NCI-H187 treated with DMSO at 0.1 percent for 48 hours (cell line): ENCODE measurements at places on chromosomes 7 and 10.

GRCh38 chr7:142832417-142832816 lies 22.5 kb upstream of the EPHB6 start:
- no peak for DNase-seq

DNA sequence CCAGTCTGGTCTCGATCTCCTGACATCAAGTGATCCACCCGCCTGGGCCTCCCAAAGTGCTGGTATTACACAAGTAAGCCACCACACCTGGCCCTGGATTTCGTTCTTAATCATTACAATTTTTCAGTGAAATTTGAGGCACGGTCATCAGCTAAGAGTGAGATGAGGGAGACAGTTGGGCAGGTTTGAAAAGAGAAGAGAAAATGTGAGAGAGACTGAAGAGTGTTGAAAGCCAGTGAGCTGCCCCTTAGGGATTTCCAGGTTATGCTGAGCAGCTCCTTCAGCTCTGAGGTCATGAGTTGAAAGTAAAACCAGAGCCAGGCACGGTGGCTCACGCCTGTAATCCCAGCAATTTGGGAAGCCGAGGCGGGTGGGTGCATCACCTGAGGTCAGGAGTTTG lies 5.9 kb upstream of the UPF2 start:
- no peak for DNase-seq

GRCh38 chr10:99523251-99523773 lies 9.4 kb upstream of the NKX2-3 start:
- no peak for DNase-seq

GRCh38 chr10:92538231-92538958 lies 35.5 kb downstream of the IDE start:
- no peak for DNase-seq

GRCh38 chr7:22179442-22179879 lies 177.5 kb downstream of the RAPGEF5 start:
- no peak for DNase-seq

GRCh38 chr10:82660986-82661385 lies 786.0 kb downstream of the NRG3 start:
- no peak for DNase-seq

DNA sequence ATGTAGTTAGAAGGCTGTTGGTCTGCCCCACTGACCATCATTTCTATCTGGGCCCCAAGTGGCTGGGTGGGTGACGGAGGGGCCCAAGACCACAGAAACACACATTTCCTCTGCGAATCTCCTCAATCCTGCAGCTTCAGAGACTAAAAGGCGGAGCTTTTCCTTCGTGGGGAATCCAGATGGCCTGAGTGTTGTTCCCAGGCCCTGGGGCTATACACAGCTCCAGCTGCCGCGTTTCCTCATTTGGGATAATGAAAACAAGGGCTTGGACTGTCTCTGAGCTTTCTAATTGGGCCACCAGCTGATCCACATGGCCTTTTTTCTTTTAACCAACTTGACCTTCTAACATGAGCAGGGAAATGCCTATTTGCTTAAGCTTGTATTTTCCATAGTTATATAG lies 339.9 kb downstream of the CXCL12 start:
- DNase-seq = no peak

GRCh38 chr10:91077549-91078071 lies 142.9 kb upstream of the PCGF5 start:
- no peak for DNase-seq

- peak; percentile 56 for DNase-seq
These were observed 25.9 kb upstream of the PTPRN2 start for GRCh38 chr7:158613481-158613880.

DNA sequence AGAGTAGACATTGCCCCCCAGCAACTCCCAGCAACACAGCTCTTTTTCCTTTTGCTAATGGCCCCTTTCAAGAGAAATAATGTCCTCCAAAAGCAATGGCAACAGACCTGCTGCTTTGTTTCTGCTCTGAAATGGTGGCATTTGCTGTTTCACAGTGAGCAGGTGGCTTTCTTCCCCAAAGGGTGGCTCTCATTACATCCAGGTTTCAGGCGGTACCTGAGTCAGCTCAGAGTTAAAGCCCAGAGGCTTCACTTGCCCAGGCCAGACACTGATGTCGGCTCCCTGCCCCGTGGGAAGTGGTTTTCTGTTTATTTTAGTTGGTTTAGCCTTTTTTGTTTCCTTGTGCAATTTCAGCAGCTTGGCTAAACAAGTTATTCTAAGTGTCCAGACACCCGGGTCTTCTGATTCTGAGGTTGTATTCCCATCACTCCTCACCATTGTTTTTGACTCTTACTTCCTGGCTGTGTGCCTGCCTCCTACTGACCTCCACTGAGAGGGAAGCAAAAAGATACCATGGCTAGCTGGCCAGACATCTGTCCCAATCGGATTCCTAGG lies 7.8 kb upstream of the ATOH7 start:
- no peak for DNase-seq
